Stimulated activated CD8-positive, alpha-beta memory T cell treated with anti-CD3 and anti-CD28 coated beads, Interleukin-7, amount 100 ng/mL, for 48 hours (primary cell): ENCODE measurements at places on chromosomes 7 and 10.

- DNase-seq = no peak
Measured at GRCh38 chr7:41306486-41306885, 396.4 kb downstream of the INHBA start.

GRCh38 chr7:100475549-100475948, 3.5 kb downstream of the TSC22D4 start:
- DNase-seq = no peak

DNA sequence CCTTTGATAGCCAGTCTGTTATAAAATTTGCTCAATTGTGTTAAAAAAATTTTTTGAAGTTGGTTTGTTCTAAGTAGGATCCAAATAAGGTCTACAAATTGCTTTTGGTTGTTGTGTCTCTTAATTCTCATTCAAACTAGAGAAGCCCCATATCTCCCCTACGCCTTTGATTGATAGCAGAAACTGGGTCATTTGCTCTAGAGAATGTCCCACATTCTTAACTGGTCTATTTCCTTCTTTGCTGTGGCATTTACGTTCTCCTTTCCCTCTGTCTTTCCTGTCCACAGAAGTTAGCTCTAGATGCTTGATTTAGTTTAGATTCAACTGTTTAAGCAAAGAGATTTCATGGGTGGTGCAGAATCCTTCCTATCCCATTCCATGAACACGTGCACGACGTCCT, 174.6 kb upstream of the SVIL start:
- DNase-seq = no peak

DNA sequence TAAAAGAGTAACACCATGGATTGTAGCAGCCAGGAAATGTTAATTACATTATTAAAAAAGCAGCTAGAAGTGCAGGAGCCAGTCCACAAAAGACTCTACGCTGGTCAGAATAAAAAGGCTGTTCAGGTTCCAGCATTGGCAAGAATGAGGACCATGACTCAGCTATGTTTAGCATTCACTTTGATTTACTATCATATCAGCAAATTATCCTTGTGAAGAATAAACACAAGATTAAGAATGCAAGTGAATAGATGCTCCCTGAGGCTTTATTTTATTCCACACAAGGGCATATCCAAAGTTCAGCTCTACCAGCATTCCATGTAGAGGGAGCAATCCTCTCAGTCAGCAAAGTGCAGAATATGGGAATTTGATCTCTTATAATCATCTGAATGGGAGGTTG, 13.6 kb downstream of the DGKB start:
- DNase-seq = no peak
